ENCODE measurements at places on chromosomes 7 and 10.
A peak's percentile ranks its signal among the peaks of the same experiment; 100 is the strongest.

DNA sequence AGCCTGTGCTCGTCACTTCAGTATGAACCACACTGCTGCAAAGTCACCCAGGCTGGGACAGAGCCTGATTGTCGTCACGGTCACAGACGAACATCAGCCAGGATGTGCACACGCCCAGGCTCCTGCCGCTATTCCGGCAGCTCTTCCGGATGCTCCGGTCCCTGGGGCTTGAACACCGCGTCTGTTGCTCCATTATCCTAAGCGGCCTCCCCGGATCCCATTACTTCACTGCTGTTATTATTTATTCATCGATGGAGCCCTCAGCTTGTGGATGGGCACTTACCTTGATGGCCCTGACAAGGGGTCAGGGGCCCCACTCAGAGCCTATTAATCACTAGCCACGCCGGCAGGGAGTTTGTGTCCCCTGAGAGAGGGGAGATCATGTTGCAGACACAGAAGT, 120.8 kb upstream of the PCBD1 start:
- DNase-seq: no peak

- no peak for DNase-seq
Measured at GRCh38 chr10:34726862-34727261, 88.2 kb downstream of the PARD3 start.

- no peak for DNase-seq
Measured at GRCh38 chr10:35691522-35692236, 49.6 kb upstream of the FZD8 start.

GRCh38 chr7:107090457-107090856, 46.0 kb downstream of the PRKAR2B start:
- DNase-seq: no peak

GRCh38 chr7:36527549-36527913, 137.9 kb downstream of the ANLN start:
- no peak for DNase-seq

- DNase-seq: no peak
Measured at GRCh38 chr7:103685646-103686045, 239.6 kb upstream of the SLC26A5 start.

DNA sequence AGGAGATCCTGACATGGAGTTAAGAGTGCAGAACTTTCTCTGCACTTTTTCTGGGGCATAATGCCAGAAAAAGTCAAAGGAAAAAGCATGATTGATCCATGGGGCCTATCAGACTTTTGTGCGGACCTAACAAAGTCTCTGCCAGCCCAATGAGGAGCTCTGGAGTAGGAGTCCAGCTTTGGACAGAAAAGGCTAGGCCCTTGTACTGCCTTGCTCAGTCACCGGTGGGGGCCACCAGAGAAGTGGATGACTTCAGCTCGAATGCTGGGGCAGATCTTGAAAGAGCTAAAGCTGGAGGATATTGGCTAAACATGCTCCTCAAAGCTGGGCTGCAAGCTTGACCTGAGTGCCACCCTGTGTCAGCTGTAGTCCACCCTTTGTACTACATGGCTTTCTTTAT, 2.8 kb upstream of the ZC3HAV1 start:
- no peak for DNase-seq

DNA sequence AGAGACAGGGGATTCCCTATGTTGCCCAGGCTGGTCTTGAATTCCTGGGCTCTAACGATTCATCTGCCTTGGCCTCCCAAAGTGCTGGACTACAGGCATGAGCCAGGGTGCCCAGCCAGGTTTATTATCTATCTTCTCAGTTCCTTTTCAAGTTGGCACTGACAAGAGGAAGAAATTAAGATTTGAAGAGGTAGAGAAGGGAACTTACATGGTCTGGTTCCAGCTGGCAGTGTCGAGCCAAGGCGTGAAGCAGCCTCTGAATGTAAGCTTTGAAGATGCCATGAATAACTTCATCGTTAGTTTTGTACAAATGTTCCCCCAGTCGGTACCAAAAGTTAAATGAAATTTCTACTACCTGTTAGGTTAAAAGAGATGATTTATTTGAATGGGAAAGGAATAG, 57.7 kb downstream of the TNPO3 start:
- no peak for DNase-seq

DNA sequence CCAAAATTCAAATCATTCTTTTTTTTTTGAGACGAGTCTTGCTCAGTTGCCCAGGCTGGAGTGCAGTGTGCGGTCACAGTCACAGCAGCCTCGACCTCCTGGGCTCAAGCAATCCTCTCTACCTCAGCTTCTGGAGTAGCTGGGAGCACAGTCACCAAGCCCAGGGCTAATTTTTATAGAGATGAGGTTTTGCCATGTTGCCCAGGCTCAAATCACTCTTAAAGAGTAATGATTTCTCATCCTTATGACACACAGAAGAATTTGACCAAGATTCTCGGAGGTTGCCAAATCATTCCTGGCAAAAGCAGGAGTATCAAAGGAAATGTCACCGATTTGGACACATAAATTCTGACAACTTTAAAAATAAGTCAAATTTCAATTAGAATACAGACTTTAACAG, 39.1 kb downstream of the SIRT1 start:
- DNase-seq: no peak

GRCh38 chr7:85191383-85191782, 4.5 kb upstream of the SEMA3D start:
- DNase-seq: no peak

GRCh38 chr10:56823849-56824248, 462.8 kb upstream of the ZWINT start:
- no peak for DNase-seq

- no peak for DNase-seq
Measured at GRCh38 chr7:51927738-51928137, 611.1 kb upstream of the COBL start.

DNA sequence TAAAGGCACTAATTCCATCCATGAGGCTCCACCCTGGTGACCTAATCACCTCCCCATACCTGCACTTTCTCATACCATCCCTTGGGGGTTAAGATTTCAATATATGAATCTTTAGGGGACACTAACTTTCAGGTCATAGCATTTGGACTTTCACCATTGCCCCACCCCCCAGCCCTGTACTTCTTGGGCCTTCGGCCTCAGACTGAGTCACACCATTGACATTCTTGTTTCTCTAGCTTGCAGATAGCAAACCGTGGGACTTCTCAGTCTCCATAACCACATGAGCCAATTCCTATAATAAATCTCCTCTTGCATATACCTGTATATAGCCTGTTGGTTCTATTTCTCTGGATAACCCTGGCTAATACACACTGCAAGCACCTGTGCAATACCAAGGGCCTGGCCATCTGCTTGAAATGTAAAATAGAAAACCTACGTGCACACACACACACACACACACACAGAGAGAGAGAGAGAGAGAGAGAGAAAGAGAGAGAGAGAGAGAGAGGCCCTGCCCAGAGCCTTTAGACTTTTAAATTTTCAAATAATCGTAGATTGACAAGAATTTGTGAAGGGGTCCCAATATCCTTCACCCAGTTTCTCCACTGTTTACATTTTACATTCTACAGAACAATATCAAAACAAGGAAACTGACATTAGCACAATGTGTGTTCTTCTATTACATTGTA, 25.3 kb downstream of the ANXA8 start:
- DNase-seq: peak; percentile 13

DNA sequence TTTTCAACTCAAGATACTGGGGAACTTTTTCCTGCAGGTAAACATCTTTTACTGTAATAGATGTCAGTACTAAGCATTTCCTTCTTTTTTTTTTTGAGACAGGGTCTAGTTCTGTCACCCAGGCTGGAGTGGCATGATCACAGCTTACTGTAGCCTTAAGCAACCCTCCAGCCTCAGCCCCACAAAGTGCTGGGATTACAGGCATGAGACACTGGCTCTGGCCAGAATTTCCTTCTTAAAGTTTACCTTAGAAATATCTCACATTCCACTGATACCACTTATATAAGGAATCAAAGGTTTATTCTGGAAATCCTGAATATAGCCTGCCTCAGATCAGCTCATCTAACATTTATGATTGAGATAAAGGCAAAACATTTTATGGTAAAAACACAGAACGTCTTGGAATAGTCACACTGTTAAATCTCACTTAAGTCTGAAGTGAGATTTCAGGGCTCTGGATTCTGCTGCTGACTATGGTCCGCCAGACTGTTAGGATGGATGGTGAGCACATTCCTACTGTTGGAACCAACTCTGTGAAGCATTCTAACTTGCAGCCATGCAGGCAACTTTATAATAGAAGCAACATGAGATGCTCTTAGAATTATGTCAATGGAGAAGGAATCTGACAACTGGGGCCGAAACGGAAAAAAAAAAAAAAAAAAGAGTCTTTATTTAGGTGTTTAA, 151.9 kb downstream of the ZMYND11 start:
- DNase-seq: no peak

GRCh38 chr7:77644774-77645173, 51.5 kb upstream of the RSBN1L start:
- no peak for DNase-seq

- DNase-seq: no peak
Measured at GRCh38 chr7:128174386-128174785, 66.7 kb upstream of the LEP start.

GRCh38 chr10:60913071-60913470, 30.9 kb downstream of the RHOBTB1 start:
- DNase-seq: no peak

DNA sequence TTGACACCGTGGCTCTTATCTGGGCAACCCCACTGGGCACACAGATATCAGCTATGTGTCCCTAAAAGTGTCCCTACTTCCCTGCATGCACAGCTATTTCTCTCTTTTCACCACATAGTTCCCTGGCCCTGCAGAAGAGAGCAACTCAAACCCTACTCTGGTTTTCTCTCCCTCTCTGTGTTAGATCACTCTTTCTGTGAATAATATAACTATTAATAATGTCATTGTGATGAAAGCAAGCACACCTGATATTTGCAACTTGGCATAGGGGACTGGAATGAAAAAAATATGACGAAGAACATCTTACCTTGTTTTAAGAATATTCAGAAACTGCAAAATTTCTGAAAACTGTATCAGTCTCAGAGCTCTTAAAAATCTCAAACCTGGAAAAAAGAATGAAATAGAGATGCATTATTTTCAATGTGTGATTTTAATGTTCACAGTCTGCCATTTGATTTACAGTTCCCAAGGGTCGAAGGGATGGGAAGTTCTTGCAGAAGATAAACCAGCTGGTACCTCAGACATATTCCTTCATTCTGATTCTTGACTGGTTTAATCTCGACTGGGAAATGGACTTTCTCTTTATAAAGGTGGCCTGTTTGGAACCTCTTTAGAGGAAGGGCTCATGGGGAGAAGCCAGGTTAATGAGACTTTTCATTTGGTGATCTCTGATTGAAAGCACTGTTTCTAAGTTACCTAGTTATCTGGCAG, 516.8 kb downstream of the KCNMA1 start:
- DNase-seq: no peak

DNA sequence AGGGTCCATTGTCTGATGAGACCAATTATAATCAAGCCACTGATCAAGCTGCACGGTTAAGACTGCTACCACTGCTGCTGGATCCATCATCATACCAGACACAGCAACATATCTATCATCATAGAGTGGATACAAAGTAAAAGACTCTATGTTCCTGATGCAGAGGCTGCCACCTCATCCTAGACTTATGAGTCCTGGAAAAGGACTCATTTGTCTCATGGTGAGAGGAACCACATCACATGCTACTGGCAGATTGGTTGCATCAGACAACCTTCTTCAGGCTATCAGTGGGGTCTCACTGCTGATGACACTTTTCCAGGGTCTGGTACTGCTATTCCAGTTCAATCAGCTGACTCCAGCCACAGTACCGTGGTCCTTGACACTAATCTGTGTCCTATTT, 79.0 kb downstream of the ABI1 start:
- DNase-seq: no peak

- DNase-seq: no peak
Measured at GRCh38 chr10:2610946-2611345, 456.4 kb upstream of the PFKP start.

- no peak for DNase-seq
Measured at GRCh38 chr7:27158436-27159265, 2.2 kb upstream of the HOXA7 start.

DNA sequence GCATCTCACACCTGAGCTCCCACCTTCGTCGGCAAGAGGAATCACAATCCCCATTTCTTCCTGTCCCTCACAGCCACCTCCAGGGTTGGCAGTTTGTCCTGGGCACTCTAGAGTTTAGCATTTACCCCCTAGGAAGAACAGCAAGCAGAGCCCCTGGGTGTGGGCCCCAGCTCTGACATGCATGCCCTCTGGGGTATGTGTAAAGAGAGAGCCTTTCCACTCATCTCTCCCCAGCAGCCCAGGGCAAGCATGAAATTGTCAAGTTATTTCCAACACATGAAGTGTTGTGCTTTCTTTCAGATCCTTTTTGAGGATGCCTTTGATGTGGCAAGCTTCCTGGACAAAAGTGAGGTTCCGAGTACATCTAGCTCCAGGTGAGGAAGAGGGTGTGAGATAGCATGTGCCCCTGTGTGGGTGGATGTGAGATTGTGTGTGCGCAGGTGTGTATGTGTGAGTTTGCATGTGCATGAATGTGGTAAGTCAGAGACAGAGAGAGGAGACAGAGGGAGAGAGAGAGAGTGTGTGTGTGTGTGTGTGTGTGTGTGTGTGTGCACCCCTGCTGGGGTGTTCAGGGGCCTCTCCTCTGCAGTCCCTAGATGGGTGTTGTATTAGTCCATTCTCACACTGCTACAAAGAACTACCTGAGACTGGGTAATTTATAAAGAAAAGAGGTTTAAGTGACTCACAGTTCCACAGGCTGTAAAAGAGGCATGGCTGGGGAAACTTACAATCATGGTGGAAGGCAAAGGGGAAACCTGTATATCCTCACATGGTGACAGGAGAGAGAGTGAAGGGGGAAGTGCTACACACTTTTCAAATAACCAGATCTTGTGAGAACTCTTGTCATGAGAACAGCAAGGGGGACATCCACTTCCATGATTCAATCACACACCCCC, 18.1 kb downstream of the STRA8 start:
- DNase-seq: no peak

DNA sequence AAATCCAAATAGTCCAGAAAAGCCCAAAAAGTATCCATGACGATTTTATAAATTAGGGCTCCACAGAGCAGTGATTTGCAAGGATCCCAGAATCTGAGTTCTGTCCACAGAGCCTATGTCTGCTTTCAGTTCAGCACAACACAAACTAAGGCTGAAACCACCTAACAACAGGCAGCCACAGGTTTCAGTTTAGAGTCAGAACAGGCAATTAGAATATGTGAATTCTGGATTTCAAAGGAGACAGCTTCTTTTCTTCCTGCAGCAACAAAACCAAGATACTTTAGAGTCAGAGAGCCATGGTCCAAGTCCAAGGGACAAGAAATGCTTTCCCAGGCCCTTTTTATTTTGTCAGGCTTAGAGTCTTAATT, 23.6 kb downstream of the IFIT3 start:
- no peak for DNase-seq

Measured in fibroblast of skin of left quadriceps (primary cell).